ENCODE measurements at places on chromosomes 1 and 21.

GRCh38 chr1:116067566-116067890 lies 43.7 kb upstream of the MAB21L3 start:
- no peak for DNase-seq

DNA sequence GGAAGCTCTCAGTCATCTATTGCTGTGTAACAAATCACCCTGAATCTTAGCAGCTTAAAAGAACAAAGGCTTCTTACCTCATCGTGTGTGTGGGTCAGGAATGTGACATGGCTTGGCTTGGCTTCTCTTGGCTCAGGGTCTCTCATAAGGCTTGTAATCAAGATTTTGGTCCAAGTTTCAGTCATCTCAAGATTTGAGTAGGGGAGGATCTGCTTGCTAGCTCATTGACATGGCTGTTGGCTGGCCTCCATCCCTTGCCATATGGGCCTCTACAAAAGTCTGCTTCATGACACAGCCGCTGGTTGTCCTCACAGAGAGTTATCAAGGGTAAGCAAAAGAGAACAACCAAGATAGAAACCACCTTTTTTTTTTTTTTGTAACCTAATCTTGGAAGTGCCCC lies 207.7 kb downstream of the PTPRC start:
- DNase-seq = no peak

GRCh38 chr1:225592362-225593025 lies 60.4 kb downstream of the ENAH start:
- DNase-seq = no peak

GRCh38 chr21:37341254-37341960 lies 25.2 kb upstream of the DYRK1A start:
- DNase-seq = no peak

GRCh38 chr1:7558921-7559869 lies 211.9 kb upstream of the VAMP3 start:
- no peak for DNase-seq

- no peak for DNase-seq
These were observed 633.3 kb downstream of the LMO4 start for GRCh38 chr1:87961992-87962391.

- no peak for DNase-seq
These were observed 39.4 kb downstream of the GLMN start for GRCh38 chr1:92259350-92259749.

- no peak for DNase-seq
These were observed 21.9 kb downstream of the FASLG start for GRCh38 chr1:172680733-172681275.

DNA sequence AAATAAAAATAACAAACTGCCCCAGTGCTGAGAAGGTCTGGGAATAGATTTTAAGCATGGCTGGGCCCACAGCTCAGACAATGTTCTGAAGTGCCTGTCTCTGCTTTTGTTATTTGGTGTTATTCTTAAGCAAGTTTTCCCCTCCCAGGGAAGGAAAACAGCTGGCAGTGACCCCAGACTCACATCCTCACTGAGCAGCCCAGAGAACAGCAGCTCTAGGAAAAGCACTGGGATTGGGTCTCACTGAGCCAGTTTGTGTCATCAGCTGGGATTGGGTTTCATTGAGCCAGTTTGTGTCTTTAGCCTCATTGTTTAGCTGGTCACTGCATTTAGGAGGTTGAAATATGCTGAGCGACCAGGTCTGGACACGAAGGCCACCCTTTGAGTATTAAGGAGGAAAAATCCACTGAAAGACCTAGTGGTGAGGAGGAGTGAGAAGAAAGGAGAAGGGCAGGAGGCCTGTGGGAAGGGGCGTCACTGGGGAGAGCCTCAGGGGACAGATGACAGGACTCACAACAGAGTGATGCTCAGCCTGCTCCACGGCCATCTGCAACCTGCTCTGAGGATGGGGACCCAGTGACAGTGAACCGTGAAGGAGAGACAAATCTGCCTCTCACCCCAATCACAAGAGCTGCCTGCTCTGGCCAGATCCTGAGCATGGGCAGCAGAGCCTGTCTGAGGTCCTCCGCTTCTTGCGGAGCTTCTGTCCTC lies 103.8 kb downstream of the TOMM20 start:
- DNase-seq = no peak

- DNase-seq = no peak
These were observed 5.4 kb downstream of the PBX1 start for GRCh38 chr1:164564378-164564777.

GRCh38 chr1:221067721-221068120 lies 188.5 kb downstream of the HLX start:
- DNase-seq = no peak

GRCh38 chr1:237911911-237912310 lies 21.2 kb upstream of the ZP4 start:
- DNase-seq = no peak

DNA sequence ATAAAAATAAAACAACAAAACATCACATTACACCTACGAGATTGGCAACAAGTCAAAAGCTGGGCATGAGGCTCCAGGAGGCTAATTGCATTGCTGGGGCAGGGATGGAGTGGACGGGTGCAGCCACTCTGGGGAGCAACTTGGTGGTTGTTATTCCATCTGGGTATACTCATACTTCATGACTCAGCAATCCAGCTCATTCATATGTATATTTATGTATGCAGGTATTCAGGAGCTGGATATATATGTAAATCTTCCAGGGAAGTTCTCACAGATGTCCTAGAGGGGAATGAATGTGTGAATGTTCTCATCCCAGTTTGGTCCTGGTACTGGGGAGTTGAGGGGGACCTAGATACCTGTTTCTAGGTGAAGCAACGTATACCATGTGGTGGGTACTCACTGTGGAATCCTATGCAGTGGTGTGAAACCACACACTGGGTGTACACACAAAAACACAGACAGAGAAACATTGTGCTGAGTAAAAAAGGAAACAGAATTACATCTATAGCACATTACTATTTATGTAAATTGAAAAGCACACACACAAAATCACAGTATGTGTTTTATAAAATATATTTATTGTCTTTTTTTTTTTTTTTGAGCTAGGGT lies 79.7 kb upstream of the RAB4A start:
- DNase-seq = no peak

- no peak for DNase-seq
These were observed 37.5 kb downstream of the S100B start for GRCh38 chr21:46567348-46567747.

- no peak for DNase-seq
These were observed 51.7 kb downstream of the SLC16A1 start for GRCh38 chr1:112904071-112904830.

DNA sequence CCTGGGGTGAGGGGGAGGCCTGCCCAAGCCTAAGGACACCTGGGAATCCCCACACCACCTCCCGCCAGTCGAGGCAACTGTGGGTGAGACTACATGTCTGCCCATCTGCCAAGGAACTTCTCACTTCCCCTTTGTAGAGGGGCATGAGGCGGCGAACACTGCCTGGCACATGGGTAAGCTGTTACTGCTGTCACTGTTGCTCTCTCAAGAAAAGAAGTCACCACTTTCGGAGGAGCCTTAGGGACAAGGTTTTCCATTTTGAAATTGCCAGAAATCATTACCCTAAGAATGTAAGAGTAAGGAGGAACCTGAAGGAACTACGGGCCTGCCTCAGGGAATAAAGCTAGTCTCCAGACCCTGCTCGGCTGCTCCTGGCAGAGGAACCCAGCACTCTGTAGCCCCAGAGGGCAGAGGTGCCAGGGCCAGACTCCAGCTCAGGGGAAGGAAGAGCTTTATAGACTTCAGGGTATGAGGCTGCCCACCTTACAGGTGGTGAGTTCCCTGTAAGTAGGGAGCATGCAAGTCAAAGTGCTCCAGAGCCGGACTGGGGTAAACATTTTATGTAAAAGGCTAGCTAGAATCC lies 23.3 kb downstream of the SLC2A1 start:
- no peak for DNase-seq

DNA sequence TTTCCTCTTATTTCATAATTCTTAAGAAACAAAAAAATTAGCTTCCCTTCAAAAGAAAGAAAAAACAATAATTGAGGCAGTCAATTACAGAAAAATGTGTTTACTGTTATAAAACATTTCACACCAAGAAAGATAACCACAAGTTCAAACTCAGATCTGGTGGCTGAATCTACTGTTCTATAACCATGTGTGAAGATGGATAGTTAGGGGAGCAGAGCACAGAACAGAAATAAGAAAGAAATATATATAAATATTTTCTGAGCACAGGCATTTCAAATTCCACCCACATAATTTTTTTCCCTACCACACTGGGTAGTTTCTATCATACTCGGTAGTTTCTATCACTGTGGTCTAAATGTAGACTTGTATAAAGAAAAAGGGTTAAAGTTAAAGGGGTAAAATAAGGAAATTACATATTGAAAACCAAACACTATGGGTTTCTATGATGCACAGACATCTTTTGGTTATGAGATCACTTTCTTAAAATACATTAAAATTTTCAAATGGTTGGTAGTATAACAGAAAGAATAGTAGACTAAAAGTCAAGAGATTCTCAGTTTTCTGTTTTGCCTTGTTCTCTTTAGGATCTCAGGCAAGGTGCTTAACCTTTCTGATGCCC lies 10.8 kb downstream of the LYST start:
- no peak for DNase-seq

DNA sequence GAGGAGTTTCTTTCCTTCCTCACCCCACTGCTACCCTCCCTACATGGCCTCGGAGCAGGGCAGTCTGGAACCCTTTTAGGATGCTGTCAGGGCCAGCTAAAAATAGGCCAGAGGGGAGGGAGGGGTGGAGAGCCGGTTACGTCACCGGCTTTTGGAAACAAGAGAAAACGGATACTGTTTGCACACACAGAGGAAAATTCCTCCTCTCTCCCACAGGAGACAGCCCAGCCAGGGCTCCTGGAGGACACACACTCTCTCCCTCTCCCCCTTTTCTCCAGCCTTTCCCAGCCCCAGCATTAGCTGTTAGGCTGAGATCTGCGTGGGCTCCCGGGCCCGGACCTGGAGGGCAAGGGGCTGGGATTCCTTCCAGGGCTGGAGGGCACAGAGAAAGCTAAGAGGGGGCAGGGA lies 20.0 kb upstream of the ALDH4A1 start:
- no peak for DNase-seq

- DNase-seq = no peak
These were observed 56.5 kb downstream of the GALNT2 start for GRCh38 chr1:230123280-230124185.

DNA sequence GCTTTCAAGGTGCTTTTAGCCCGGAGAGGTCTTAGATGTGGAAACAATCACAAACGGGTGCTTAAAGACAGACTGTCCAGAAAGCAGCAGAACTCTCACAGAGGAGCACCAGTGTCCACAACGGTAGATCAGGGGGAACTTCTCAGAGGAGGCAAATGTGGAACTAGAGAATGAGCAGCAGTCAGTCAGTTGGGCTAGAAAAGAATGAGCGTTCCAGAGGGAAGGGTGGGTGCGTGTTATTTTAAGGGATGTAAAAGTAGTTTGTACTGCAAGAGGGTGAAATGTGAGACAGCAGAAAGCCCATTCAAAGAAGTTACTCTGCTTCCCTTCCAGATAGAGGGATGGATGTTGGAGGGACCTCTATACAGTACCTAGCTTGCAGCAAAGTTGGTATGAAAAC lies 30.9 kb downstream of the RGS5 start:
- no peak for DNase-seq

- DNase-seq = peak; percentile 67
These were observed at the start of gene SYDE2 for GRCh38 chr1:85200463-85201339. Gene SYDE2, minus strand, starts transcription at chr1:85201016. Its CDS starts 20 bp downstream, at chr1:85200996.

GRCh38 chr1:45552331-45552730 lies 1.7 kb downstream of the AKR1A1 start:
- DNase-seq = no peak

DNA sequence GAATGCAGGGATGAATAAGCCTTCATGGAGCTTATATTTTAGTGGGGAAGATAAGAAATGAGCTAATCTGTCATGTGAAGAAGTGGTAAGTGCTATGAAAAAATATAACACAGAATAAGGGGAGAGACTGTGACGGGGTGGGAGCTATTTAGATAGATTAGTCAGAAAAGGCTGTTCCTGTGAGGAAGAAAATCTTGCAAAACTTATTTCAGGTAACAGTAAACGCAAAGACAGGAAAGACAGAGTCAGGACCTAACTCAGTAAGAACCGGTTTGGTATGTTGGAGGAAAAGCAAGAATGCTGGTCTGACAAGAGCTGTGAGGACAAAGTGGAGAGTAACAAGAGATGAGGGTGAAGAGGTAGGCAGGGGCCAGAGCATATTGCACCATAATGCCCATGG lies 22.0 kb downstream of the GNAI3 start:
- no peak for DNase-seq

- no peak for DNase-seq
These were observed 177.7 kb downstream of the URB2 start for GRCh38 chr1:229803626-229804217.

DNA sequence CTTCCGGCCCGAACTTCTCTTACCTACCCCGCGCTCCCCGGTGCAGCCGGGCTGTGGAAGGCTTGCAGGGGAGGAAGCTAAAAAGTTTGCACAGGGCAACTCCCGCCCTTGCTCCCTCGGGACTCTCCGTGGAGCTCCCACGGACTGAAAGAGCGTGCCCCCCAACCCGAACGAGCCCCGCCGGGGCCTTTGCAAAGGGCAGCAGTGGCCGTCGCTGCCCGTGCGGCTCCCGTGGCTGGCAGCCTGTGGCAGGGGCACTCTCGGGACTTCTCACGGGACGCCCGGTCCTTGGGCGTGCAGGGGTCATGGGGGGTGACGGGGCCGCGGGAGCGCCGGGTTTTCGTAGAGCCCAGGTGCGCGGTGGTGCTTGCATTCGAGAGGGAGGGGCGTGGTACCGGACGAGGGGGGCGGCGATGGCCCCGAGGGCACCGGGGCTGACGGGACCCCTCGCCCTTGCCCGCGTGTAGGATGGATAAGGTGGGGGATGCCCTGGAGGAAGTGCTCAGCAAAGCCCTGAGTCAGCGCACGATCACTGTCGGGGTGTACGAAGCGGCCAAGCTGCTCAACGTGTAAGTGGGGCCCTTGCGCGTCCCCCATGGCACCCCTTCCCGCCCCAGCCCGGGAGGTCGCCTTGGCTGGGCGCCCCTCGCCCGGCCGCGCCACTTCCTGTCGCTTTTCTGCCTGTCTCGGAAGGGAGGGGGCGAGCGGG lies 711 bp downstream of the GADD45A start:
- DNase-seq = peak; percentile 38

DNA sequence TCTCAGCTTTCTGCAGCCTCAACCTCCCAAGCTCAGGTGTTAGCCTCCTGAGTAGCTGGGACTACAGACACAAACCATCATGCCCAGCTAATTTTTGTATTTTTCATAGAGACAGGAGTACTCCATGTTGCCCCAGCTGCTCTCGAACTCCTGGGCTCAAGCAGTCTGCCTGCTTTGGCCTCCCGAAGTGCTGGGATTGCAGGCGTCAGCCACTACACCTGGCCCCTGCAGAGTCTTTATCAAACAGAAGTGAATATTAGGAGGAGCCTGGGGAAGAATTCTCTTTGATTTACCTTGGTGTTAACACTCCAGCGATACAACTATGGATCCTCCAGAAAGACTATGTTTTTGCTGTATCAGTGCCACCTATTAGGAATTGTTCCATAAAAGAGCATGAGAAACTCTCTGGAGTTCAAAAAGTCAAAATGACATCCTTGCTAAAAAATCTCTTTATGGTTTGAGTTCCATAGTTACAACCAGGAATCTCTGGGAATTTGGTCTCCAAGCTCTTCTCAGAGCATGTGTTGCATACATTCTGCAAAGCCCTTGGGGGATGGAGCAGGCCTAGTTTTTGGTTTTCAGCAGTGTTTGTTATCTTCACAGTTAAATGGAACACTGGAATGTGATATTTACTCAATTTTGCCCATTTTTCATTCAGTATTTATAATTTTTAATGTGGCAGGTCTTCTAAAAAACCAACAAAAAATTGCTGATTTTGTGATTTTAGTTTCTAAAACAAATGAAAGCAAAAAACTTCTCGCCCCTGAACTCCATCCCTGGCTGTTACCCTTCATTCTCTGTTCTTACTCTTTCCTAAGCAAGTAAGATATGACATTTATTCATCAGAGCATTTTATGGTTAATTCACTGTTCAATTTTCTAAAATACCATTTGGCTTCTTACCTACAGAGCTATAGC lies 77.3 kb downstream of the OLFML2B start:
- DNase-seq = no peak

Measured in activated CD4-positive, alpha-beta T cell treated with anti-CD3 and anti-CD28 coated beads for 1 hour (primary cell).